ENCODE measurements at places on chromosomes 1 and 21.

- DNase-seq: no peak
Observed at GRCh38 chr1:56477164-56478111, 101.9 kb downstream of the PLPP3 start.

DNA sequence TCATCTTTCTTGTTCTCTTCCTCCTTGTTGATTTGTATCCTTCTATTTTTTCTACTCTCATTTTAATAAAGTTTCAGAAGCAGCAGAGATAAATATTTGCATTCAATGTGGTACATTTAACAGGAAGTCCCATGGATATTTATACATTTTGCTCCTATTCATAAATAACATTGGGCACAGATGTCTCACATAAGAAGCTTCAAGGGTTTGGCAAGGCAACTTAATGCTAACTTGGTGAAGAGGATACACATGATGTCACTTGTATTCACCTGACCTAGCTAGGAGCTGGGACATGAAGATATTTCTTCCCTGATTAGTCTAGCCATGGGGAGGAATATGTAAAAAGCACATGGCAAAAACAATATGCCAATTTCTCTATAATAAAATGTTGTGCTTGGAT, 65.1 kb upstream of the DUSP10 start:
- no peak for DNase-seq

- no peak for DNase-seq
Observed at GRCh38 chr21:42406866-42407265, 3.2 kb downstream of the UBASH3A start.

DNA sequence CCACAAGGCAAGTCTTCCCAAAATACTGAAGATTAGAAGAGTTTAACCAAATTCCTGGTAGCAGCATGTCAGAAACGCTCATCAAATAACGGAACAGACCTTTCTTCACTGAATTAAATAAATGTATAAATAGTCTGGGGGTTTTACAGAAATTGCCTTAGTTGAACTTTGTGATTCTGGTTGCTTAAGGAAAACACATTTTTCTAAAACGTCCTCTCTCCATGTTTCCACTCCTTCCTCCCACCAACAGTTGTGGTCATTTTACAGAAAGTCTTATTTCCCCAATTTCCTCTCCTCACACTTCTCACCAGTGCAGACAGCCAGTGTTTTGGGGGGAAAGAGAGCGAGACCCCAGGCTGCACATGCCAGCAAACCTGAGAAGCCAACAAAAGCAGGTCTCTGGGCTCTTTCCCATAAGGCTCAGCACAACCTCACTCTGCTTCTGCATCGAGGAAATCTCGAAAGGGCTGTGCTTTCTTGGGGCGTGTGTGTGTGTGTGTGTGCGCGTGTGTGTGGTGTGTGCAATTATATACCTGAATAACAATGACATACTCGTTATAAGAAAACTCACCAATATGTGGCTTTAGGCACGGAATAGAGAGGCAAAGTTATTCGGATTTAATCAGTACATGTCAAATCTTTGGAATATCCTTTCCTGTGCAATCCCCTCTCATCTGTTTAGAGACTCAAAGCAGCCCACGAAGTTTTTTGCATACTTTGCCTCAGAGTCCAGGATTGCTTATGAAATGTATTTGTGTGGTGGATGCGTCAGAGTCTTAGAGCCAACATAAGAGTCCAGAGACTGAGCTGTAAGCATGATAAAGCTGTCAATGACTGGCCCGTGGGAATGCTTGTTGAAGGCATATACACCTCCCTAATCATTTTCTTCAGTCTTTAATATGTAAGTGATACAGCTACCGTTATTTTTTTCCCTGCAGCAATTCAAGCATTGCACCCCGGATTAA, 2.0 kb downstream of the KCNJ15 start:
- no peak for DNase-seq

DNA sequence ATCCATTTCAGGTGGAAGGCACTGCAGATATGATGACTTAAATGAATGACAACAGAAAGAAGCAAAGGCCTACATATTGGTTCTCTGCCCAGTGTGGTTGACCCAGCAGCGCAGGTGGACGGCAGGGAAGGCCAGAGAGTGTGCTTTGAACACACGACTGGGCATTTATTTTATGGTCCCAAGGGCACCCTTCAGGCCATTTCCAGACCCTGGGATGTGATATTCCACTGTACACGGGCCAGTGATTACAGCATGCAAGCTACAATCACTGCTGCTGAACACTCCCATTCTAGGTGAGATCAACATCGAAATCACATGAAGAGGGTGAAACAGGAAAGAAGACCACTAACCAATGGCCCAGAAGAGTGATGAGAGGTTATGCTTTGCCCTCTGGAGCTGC, 33.8 kb downstream of the PCNX2 start:
- no peak for DNase-seq

- DNase-seq: no peak
Observed at GRCh38 chr1:244161236-244161510, 110.1 kb downstream of the ZBTB18 start.
